Left kidney (tissue), 8 donors: ENCODE measurements at places on chromosomes 2 and 18.

GRCh38 chr2:138550670-138551287 lies 49.2 kb downstream of the SPOPL start:
- DNase-seq: no peak

GRCh38 chr2:173652311-173652710 lies 297.6 kb downstream of the CDCA7 start:
- no peak for DNase-seq

DNA sequence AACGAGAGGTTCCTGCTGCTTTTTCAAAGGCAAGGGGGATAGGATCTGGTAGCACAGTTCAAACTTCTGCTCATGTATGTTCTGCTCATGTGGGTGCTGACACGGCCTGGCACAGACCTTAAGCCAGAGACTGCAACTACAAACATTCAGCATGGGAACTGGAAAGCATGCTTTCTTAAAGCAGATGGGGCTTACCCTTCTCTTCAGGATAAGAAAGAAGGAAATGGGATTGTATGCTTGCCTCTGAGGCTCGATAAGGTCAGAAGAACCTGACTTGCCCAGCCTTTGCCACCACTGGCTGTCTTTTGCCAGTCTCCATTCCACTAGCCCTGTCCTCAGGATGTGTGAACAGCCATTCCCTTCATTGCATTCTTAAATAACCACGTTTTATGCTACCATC lies 10.7 kb downstream of the DOCK10 start:
- DNase-seq: no peak

GRCh38 chr2:180555391-180555965 lies 424.9 kb upstream of the UBE2E3 start:
- no peak for DNase-seq

GRCh38 chr2:232588680-232589585 lies 38.4 kb downstream of the EIF4E2 start:
- no peak for DNase-seq

- DNase-seq: no peak
These were observed 2.1 kb downstream of the COL6A3 start for GRCh38 chr2:237411683-237412423.

- DNase-seq: no peak
These were observed 305.0 kb upstream of the LRP1B start for GRCh38 chr2:142435847-142436246.

- no peak for DNase-seq
These were observed 517 bp downstream of the GCFC2 start for GRCh38 chr2:75710220-75710576.

DNA sequence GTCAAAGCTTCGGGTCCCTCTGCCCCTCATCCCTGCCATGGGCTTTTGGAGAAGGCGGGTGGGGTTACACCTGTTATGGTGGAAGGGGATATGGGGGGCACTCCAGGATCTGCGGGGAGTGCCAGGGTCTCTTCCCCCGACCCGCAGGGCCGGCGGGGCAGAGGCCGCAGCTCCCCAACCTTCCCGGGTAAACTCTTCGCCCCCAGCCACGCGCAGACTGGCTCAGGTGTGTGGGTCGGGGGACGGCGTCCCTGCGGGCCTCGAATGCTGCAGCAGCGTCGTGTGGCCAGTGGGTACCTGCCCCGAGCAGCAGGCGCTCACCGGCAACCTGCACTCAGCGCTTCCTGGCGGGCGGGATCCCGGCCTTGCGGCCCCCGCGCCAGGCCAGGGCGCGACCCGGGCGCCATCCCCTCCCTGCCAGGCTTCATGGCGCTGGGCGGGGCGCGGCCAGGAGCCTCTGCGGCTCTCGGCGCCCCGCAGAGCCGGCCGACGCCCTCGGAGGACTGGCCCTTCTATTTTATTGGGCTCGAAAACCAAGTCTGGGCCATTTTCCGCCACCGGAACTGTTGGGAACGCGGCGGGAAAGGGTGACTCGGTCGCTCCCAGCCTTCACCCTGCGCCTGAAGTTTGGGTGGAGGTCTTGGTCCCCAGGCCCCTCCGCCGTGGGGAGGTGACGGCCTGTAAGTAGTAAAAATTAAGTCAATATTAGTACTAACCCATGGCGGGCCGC lies 4.5 kb downstream of the GBX2 start:
- no peak for DNase-seq

GRCh38 chr2:240209493-240209892 lies 69.0 kb upstream of the OTOS start:
- DNase-seq: no peak

DNA sequence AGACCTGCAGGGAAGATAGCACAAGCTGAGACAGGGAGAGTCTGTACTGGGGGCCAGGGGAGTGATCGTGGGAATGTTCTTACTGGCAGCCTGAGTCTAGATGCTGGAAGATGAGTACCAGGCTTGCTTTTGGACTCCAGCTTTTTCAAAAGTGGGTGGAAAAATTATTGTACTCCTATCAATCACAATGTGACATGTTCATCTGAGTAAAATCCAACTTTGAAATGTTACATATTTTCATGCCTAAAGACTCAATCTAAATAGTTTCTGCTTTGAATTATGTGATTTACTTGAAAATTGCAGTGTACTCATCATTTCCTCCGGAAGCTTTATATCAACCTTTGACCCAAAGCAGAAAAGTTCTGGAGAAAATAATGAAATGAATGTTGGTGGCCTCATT lies 49.7 kb upstream of the ST3GAL5 start:
- no peak for DNase-seq

DNA sequence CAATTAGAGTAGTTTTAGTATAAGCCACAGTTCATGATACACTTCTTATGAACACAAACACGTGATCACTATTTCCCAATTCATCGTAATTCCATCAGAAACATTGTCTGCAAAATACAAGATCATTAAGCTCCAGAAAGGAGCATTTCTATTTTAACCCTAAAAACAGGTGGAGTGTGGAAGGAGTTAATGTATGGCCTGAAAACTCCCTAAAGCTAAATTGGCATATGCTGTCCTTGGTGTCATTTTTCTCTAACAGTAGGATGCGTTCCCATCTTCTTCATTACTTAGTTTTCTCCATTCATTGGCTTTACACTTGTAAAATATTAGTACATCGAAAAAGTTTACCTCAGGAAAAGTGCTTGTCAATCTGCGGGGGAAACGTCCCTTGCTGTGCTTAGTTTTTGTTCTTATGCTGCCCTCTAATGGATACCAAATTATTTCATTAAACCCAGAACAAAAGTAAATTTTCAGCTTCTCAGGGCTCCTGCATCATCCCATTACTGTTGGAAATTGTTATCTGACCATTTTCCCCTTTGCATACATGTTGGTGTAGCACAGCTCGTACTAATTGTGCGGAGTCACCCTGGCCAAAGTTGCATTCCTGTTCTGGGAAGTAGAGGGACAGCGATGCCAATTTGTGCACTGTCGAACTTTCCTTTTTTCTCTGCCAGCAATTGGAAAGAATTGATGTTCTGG lies 153.4 kb downstream of the GPD2 start:
- peak; percentile 44 for DNase-seq

DNA sequence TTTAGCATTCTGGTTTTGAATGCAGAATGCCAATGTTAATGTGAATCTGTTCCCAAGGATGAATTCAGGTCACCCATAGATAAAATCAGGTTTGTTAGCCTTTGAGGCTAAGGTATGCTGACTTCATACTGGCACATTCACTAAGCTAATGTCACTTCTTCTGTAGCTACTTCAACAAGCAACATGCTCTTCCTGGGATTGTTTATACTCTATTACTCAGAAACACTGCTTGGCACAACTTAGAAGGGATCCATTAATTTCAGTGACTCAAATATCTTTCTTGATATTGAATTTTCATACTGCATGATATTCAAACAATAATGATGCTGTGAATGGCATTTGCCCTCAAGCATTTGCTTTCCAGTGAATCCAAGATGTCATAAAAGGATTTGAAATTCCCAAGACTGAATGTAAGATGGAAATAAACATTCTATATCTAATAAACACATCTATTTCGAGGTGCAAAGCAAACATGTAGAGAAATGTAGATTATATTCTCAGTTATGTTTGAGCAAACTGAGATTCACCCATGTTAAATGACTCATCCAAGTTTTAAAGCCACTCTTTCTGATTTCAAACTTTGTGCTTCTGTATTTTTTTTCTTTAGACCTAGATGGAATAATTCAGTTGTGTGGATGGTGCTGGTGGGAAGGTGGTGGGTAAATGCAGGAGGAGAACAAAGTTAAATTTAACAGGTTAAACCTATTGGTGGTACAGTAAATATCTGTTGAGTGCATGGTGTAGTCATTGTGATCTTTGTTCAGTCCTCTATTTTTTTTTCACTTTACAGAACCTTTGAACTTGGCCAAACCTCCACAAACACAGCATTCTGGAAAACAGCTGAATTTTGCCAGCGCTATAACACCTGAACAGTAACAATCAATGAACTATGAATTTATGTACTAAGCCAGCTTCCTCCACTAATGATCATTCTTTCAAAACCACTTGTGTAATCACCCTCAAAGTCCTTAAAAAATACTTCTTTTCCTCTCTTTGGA lies 162.1 kb upstream of the XIRP2 start:
- DNase-seq: no peak

GRCh38 chr2:95004711-95005110 lies 20.8 kb upstream of the MAL start:
- no peak for DNase-seq

DNA sequence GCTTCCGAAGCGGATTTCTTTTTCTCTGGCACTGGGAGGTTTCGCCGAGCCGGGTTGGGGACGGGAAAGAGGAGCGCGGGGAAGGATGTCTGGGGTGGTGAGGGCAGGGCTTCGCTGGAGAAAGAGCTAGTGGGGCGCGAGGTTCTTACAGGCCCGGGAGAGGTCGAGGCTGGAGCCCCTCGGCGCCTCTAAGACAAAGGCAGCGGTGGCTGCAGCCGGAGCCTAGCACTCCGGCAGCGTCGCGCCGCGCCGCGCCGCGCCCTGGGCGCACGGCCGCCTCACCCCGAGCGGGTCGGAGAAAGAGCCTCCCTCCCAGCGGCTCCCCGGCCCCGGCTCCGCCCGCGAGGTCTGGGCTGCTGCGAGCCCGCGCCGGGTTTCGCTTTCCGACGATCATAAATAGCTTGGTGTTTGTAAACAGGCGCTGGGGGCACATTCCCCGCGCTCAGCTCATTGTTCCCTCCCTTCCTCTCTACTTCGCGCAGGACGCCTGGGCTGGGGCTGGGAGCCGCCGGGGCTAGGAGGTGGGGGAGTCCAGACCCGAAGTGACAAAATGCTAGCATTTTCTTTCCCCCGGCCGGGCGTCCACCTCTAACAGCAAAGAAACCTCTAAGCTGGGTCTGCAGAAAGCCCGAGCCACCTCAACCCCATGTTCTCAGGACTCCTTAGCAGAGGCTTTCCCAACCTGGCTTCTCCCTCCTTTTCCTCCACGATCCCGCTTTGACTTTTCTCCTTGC lies 813 bp upstream of the MEIS1 start:
- DNase-seq: peak; percentile 61

GRCh38 chr2:144268036-144268678 lies 251.8 kb downstream of the ZEB2 start:
- no peak for DNase-seq

GRCh38 chr2:153595939-153596338 lies 117.4 kb upstream of the RPRM start:
- no peak for DNase-seq

DNA sequence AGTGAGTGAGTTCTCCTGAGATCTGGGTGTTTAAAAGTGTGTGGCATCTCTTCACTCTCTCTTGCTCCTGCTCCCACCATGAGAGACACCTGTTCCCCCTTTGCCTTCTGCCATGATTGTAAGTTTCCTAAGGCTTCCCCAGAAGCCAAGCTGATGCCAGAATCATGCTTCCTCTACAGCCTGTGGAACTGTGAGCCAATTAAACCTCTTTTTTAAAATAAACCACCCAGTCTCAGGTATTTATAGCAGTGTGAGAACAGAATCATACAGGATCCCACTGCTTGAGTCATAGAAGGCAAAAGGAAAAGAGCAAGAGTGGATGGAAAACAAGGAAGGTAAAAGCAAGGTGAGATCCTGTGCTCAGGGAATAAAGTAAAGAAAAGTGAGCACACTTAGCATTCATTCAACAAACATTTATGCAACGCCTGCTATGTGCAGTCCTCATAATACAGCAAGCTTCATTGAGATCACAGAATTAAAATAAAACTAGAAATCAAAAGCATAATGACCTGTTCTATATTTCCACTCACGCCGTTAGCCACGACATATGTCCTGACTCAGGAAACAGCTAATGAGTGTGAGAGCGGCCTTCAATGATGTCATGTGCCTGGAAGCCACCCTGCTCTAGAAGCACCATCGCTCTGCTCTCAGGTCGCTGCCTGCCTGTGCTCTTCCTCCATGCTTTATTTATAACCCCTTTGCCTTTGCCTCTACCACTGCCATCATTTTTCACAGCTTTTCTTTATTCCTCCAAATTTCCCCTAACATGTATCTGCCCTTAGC lies 11.3 kb upstream of the COPS8 start:
- DNase-seq: no peak

- DNase-seq: no peak
These were observed 797.6 kb upstream of the CDH2 start for GRCh38 chr18:28974504-28974903.

DNA sequence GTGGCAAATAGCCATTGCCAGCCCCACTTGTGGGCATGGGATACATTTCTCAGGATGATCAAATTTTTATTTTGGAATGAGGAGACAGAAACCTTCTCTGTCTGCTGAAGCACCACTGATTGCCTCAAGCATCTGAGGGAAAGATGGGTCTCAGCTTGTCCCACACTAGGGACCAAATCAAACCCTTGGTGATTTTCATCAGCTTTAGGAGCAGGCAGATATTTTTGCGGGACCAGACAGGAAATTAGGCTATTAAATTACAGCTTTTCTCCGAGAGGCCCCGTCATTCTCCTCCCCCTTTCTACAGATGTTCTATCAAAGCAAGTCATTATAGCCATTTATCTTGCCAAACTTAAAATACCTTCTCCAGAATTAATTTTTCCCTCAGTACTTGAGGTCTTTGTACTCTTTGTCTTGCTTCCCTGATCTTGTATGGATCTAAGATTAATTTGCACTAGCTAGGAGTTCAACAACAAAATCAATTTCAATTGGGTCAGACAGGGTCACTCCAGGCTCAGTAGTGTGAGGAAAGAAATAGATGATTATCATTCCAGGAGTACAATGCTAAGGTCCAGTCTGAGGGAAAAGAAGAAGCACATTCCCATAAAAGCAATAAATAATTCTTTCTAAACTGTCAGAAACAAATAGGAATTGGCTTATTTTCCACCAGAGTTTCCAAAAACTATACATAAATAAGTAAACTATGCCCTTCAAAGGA lies 818.1 kb upstream of the SOX11 start:
- DNase-seq: no peak

GRCh38 chr18:9861933-9862332 lies 23.8 kb upstream of the TXNDC2 start:
- DNase-seq: no peak

GRCh38 chr2:109351164-109351756 lies 222.3 kb downstream of the SH3RF3 start:
- no peak for DNase-seq
